ENCODE measurements at places on chromosomes 4 and X.

GRCh38 chrX:7714351-7714750, 128.6 kb upstream of the VCX start:
- DNase-seq: no peak

DNA sequence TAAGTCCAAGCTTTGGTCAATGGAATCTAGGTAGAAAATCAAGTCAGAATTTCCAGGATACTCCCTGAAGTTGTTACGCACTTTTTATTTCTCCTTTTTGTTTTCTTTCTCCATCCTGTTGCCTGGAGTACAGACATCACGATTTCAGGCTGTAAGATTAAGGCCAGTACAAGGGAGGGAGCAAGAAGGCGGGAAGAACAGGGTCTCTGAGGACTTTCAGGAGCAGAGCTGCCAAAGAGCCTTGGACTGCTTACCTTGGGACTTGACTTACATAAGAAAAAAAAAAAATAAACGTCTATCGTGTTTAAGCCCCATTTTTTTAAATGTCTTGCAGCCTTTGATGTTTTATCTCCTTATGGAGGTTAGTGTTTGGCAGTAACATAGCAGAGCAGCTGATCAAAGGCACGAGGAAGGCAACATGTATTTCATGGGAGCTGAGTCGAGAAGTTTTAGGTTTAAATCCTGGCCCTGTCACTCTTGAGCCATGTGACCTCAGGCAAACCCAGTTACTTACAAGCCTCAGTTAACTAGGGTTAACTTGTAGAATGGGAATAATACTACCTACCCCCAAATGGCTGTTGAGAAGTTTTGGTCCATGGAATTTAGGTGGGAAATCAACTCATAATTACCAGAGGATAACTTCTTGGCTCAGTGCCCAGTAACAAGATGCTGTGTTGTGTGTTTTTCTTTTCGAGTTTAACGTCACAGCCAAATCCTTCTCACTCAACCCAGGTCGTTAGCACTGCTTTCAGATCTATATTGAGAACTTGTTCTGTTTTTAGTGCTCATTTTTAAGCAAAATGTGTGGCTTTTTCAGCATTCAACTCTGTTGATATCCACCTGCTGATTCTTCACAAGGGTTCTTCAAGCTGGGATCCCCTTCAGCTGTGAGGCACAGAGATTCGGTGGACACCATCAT, 106.8 kb downstream of the CLNK start:
- no peak for DNase-seq

GRCh38 chr4:119663160-119663788, 34.7 kb upstream of the PDE5A start:
- DNase-seq: no peak

GRCh38 chrX:13898083-13898482, 81.2 kb upstream of the GPM6B start:
- DNase-seq: no peak

GRCh38 chrX:19350941-19351384, 7.2 kb downstream of the PDHA1 start:
- DNase-seq: no peak

- no peak for DNase-seq
Observed at GRCh38 chrX:16666541-16666940, 16.6 kb downstream of the S100G start.

DNA sequence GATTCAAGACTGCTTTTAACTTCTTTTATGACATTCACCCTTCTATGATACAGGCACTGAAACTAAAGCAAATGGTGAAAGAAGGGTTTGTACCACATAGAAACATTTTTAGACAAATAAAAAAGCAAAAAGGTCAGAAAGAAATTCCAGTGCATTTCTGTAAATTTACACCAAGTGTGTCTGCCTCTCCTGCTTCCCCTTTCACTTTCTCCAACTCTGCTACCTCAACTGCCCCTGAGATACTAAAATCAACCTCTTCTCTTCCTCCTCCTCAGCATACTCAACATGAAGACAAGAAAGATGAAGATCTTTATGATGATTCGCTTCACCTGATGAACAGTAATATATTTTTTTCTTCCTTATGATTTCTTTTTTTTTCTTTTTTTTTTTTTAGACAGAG, 187.9 kb downstream of the LRBA start:
- no peak for DNase-seq

DNA sequence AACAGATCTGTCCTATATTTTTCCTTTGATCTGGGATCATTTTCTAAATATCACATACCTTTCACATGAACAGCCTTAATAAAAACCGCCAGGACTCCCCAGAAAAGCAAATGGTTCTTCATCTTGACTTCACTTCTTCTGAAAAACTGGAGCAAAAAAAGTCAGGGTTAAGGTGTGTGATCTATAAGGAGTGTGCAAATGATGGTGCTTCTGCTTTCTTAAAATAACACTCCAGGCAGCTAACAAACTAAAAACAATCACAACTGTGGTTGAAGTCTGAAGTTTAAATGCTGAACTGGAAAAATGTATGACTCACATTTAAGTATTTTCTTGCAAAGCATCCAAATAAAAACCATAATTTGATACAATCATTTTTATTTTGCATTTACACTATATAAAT, at the start of gene JCHAIN:
TSS of gene JCHAIN (minus strand) at position 140 of the 400 bp plus-strand sequence. CDS start at position 122, 18 bp downstream.
- DNase-seq: no peak

GRCh38 chrX:11329021-11329420, 35.8 kb downstream of the AMELX start:
- DNase-seq: no peak

DNA sequence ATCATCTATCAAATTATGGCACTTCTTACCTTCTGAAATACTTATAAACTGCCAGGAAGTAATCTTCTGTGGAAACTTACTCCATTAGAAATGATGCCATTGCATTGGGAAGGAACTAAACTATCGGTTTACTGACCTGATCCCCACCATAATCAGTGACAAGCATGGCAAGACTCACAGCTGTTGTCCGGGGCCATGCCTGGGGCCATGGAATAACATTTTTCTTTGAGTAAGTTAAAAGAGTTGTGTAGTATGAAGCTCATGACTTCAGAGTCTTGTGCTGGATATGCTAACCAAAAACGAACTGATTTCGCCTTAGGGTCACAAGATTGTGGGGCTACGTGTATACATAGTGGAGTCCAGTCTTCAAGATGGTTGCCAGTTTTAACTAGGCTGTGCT, 15.4 kb downstream of the MTHFD2L start:
- no peak for DNase-seq

DNA sequence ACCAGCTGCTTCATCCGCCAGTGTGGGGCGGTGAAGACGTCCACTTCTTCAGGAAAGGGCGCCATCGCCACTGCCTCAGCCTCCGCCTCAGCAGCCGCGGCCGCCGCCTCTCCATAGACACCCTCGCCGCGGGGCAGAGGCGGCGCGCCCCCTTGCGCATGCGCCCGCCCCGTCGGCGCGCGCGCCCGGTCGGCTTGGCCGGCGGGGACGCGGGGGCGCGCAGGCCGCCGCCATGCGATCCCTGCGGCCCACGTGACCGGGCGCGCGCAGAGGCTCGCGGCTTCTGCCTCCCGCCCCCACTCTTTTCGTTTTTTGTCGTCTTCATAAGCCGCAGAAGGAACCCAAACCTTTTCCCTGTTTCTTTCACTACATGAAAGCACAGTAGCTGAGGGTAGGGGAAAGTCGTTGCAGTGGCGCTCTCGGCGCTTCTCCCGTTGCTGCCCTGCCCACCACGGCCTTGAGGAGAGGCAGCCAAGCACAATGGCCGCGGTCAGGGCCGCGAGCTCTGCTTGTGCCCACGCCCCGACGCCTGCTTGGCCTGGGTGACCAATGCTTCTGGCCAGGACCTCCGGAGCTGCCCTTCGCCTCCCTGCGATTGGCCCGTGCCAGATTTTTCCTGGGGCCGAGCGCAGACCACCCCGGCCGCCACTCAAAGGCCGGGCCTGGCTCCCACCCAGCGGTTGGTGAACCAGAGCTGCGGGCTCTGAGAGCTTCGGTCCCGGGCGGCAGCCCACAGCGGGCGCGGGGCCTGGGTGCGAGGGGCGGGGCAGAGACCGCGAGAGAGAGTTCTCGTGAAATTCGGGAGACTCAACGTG, at the start of gene FBXL5:
TSS of gene FBXL5 (minus strand) at position 135 of the 815 bp plus-strand sequence. CDS start at position 65, 70 bp downstream.
- DNase-seq: peak; percentile 59

DNA sequence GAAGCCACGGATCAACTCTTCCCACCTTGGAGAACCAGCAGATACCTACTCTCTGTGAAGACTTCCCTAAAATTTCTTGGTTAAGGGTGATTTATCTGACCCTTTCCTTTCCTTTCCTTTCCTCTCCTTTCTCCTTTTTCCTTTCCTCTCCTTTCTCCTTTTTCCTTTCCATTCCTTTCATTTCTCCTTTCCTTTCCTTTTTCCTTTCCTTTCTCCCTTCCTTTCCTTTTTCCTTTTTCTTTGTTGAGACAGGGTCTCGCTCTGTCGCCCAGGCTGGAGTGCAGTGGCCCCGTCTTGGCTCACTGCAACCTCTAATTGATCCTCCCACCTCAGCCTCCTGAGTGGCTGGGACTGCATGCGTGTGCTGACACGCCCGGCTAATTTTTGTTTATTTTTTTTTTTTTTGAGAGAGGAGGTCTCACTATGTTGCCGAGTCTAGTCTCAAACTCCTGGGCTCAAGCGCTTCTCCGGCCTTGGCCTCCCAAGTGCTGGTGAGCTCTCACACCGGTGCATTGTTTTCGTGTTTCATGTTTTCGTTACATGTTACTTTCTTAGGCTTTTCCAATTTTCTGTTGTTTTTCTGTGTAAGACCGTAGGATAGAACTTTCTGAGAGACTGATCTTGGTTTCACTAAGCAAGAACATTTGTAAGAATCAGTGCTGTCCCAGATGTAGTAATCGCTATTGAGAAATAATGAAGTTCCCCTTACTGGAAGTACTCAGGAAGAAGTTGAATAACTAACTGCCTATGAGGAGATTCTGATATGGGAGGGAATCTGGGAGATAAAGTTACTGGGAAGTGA, 2.0 kb downstream of the TMEM165 start:
- DNase-seq: no peak

- no peak for DNase-seq
Observed at GRCh38 chrX:134971926-134972325, 18.9 kb upstream of the SMIM10 start.

- DNase-seq: no peak
Observed at GRCh38 chr4:151013491-151013890, 1.6 kb downstream of the LRBA start.

DNA sequence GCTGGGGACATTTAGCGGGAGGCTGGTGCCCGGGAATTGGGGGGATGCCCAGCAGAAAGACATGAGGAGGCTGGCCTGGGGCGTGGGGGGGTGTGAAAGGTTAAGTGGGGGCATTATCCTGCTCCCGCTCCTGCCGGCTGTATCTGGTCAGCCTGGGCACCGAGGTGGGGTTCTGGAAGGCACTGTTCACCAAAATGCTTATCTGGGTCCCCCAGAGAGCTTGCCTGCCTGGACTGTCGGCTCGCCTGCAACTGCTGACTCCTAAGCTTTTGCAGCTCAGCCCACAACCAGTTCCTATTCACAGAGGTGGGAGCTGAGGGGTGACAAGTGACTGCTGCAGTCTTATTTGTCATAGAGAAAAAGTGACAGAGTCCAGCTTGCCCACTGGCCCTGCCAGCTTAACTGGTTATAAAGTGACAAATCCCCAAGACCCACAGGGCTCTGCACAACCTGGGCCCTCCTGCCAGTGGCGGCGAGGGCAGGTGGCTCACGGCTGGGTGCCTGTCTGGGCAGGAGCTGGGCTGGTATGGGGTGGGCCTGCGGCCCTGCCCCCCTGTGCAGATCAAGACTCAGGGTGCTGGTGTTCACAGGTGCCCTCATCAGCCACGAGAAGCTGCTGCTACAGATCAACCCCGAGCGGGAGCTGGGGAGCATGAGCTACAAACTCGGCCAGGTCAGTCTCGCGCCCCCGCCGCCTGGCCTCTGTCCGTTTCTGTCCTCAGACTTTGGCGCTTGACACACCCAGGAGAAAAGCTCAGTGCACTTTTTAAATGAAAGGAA, 23.7 kb upstream of the MSANTD1 start:
- no peak for DNase-seq

DNA sequence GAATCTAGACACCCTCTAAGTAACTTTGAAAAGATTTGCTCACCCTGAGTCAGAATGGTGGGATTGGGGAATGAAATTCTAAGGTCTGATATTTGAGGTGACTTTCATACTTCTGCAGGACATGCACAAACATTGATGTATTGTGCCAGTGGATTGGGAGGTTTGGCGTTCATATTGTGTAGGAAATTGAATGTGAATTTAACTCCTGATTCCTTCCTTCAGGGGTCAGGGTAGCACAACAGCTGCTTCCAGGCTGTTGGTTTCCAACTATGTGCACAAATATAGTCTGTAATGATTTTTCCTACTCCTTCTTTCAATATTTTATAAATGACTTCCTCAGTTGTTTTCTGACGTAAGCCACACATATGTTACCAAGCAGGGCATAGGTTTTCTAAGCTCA, 3.1 kb downstream of the IL1RAPL1 start:
- no peak for DNase-seq

GRCh38 chrX:37692918-37693317, 7.3 kb downstream of the XK start:
- no peak for DNase-seq

- no peak for DNase-seq
Observed at GRCh38 chr4:167930166-167930565, 162.2 kb upstream of the ANXA10 start.

- DNase-seq: peak; percentile 42
Observed at GRCh38 chr4:41256740-41257256, at the start of gene UCHL1. UCHL1 (plus strand) TSS chr4:41256928; CDS start chr4:41256977, 49 bp downstream.

- no peak for DNase-seq
Observed at GRCh38 chr4:142356801-142357200, 489.3 kb downstream of the INPP4B start.

DNA sequence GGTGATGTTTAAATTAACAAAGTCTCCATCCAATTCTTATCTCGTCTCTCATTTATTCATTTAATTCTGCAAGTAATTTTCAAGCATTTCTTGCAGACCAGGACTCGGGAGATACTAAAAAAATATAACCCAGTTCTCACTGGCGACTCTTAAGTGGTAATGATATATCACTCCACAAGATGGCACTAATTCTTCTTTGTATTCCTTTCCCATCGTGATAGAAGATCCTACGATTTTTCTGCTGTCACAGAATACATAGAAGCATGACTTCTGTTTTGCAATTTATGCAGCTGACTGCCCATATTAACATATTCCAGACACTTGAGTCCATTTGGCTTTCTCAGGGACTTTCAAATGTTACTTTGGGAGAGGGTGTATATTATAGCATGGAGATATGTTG, 64.0 kb upstream of the FGF13 start:
- DNase-seq: no peak

DNA sequence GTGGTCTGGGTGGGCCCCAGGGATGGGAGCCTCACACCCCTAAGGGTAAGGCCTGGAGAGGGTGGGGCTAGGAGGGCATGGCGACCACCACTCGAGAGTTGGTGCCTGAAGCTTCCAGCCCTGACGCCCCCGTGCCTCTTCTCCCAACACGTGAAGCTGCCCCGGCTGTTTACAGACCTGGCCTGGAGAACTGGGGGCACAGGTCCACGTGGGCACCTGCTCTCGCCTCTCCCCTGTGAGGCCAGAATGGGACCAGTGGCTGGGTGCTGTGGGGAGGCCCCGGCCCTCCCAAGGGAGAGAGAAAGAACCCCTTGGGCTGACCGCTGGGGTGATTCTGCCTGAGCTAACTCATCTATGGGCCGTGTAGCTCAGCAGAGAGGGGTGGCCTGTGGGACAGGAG, 15.5 kb downstream of the NAT8L start:
- DNase-seq: no peak

- DNase-seq: no peak
Observed at GRCh38 chr4:147207911-147208310, 262.2 kb upstream of the TTC29 start.

Data from urinary bladder (tissue), 4 donors.